B cell (primary cell): ENCODE measurements at places on chromosomes 16 and 17. TPM values are rescaled to one million over a fixed set of nuclear protein-coding genes. Genes with fewer than 3 reads are reported as not detected.

TMEM235 gene
- polyA plus RNA-seq: not detected in 2 replicates

C16orf92 gene
- not detected in 2 replicates for polyA plus RNA-seq

PYY gene
- 0.19 TPM in 1 of 2 replicates, not detected in the other for polyA plus RNA-seq

IRF8 gene
- 309 and 453 TPM in 2 replicates for polyA plus RNA-seq

ASGR2 gene
- polyA plus RNA-seq: 0.30 and 1.00 TPM in 2 replicates

FOXN1 gene
- polyA plus RNA-seq: not detected in 2 replicates
